Vagina (tissue), 2 donors: ENCODE measurements at places on chromosomes 3 and 15. TPM values are rescaled to one million over a fixed set of nuclear protein-coding genes. Genes with fewer than 3 reads are reported as not detected.

The LRRC3B gene
- 0.74 TPM for total RNA-seq

The GPR87 gene
- 12.3 TPM for total RNA-seq

The OR5K2 gene
- not detected for total RNA-seq

The MRAS gene
- 26.8 TPM for total RNA-seq
